ENCODE measurements at places on chromosomes 16 and 17.
A peak's percentile ranks its signal among the peaks of the same experiment; 100 is the strongest.

GRCh38 chr16:19088341-19088916 is 21.0 kb downstream of the COQ7 start:
- DNase-seq: no peak

DNA sequence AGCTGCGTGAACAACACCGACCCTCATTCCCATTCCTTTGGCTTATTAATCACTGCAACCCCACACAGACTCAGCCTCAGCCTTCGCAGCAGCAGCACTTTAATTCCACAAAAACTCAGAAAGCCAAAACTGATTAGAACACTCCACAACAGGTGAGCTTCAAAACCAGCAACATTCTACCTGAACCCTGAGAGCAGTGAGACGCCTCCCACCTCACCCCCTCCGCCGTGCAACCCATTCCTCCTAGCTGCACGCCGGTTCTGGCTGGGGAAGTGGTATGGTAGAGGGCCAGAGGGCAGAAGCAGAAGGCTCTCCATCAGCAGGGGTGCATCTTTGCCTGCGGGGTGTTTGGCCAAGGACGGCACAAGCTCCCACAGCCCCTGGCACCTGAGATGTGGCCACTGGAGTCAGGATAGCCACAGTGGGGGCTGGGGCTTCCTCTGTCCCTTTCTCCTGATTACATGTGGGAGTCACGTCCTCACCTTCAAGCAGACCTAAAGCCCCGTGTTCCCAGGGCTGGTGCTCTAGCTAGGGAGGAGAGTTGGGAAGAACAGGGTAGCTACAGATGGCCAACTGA is 1.6 kb downstream of the BORCS6 start:
- DNase-seq: no peak

- peak; percentile 73 for DNase-seq
Observed at GRCh38 chr16:2486645-2487516, 12.0 kb downstream of the TBC1D24 start.

DNA sequence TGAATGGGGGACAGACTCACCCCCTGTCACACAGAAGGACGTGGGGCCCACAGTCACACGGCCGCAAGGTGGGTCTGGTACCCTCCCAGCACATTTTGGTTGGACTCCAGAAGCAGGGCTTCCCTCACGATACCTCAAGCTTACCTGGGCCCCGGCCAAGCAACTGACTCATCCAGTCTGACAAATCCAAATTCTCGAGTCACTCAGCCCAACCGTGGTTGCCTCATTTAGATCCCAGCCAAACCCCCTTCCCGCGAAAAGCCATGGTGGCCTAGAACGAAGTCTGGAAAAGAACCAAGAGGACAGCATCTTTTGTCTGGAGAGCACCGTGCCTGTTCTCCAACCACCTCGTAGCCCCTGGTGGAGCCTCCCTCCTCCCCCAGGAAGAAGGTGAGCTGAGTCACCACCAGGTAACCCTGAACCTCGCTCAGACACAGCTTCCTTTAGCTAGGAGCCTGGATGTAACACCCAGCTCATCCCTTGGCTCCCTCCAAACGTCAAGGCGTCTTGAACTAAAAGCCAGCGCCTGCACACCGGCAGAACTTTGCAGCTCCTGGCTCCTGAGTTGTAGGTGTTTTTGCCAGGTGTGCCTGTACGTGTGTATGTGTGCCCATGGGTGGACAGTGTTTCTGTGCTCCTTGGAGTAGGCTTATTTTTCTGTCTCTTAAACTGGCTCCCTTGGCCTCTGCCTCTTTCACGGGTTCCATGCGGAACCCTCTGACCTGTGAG is 78.9 kb downstream of the CMIP start:
- no peak for DNase-seq

DNA sequence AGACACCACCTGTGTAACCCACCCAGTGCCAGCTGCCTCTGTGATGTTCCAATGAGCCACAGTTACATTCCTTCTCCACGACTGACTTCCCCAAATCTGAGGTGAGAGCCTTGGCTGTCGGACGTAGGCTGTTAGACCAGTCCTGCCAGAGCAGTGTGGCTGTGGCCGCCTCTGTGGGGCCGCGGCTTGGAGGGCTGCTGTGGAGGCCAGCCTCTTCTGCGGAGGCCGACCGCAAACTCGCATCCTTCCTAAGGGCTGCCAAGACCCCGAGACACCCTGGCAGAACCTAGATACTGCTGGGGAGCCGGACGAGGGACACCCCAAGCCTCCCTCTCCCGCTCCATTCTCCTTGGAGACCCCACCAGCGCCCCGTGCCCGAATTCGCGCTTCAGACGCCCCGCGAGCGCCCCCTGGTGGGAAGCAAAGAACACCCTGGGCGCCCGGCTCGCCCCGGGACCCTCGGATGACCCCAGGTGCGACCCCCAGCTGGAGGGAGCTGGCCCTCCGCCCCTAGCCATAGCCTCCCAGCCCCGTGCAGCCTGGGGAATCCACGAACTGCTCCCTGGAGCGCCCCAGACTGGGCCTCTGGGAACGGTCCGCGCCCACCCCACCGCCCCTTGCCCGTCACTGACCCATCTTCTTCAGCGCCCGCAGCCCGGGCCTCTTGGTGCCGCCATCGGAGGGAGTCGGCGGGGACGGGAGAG is 547 bp downstream of the PLCD3 start:
- no peak for DNase-seq

- DNase-seq: no peak
Observed at GRCh38 chr16:30731411-30731810, 16.8 kb upstream of the PHKG2 start.

GRCh38 chr17:61157246-61157886 is 242.3 kb upstream of the TBX2 start:
- no peak for DNase-seq

- DNase-seq: peak; percentile 57
Observed at GRCh38 chr17:59001158-59001814, 105.4 kb downstream of the TRIM37 start.

GRCh38 chr16:89018282-89019158 is 41.5 kb upstream of the CBFA2T3 start:
- no peak for DNase-seq

DNA sequence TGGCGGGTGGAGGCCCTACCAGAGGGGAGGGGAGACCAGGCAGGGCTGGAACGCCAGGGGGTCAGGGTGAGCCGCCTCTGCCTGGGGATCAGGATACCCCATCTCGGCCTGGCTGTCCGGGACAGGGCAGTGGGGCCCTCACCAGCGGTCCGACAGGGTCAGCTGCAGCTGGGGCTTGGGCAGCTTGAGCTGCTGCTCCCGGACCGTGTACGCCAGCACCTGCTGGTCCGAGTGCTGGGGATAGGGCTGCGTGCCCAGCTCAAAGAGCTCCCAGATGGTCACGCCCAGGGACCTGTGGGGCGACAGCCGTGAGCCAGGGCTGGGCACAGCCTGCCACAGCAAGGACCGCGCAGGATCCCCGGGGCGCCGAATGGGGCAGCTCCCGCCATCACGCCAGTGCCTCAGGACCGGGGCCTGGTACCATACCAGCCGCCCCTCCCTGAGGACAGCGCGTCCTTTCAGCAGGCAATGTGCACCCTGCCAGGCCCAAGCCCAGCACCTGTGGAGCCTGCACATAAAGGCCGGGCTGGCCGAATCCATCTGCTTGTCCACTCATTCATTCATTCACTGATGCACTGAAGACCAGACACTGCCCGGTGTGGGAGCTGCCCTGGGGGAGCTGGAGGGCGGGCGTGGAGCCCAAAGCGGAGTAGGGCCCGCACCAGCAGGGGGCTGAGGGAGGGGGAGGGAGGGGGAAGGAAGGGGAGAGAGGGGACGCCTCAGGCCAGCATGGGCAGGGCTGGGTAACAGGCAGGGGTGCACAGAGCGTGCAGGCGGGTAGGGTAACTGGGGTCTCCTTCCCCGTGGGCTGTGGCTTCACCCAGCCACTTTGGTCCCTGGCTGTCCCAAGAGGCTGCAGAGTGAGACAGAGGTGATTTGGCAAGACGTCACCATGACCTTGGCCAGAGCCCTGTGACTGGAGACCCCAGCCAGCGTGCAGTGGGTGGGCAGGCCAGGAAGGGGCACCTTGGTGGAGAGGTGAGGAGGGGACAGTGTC is 42.0 kb upstream of the PVALEF start:
- DNase-seq: no peak

- peak; percentile 26 for DNase-seq
Observed at GRCh38 chr17:42266918-42267766, 9.0 kb downstream of the STAT5B start.

GRCh38 chr16:56041556-56042140 is 149.6 kb upstream of the GNAO1 start:
- DNase-seq: no peak

- DNase-seq: no peak
Observed at GRCh38 chr16:3057181-3058138, 8.0 kb upstream of the IL32 start.

GRCh38 chr16:30699615-30700099 is 686 bp downstream of the SRCAP start:
- no peak for DNase-seq

DNA sequence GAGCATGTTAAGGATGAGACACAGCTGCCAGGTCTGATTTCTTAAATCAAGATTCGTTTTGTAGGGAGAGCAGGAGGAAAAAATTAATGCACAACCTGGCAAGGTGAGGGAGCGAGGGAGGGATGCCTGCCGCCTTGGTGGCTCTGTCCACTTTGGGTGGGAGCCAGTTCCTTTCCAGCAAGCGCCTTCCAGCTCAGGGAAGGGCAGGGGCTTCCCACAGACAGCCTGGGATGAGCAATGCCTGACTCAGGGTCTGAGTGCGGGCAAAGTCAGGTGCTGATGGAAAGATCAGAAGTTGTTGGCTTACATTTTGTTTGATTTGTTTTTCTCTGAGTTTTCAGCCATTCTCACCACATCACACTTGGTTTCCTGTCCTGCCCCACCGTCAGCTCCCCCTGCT is 220.7 kb downstream of the ENGASE start:
- no peak for DNase-seq
